Epithelial cell of proximal tubule (primary cell): ENCODE measurements at places on chromosomes 12 and 14.

GRCh38 chr14:81523016-81523415 is 10.6 kb downstream of the SEL1L start:
- no peak for DNase-seq

GRCh38 chr12:68487721-68488309 is 122.9 kb upstream of the RAP1B start:
- DNase-seq = no peak

DNA sequence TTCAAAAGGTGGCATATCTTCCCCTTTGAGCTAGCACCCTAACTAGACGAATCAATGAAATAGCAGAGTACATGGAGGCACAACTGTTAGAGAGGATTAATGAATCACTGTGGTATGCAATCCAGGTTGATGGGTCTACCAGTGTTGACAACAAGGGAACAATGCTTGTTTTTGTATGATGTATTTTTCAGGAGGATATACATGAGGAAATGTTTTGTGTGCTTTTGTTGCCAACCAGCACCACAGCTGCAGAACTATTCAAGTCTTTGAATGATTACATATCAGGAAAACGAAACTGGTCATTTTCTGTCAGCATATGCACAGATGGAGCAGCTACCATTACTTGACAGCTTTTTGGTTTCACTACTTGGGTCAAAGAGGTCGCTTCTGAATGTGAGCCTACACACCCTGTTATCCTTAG is 142.6 kb downstream of the GPHN start:
- DNase-seq = no peak

DNA sequence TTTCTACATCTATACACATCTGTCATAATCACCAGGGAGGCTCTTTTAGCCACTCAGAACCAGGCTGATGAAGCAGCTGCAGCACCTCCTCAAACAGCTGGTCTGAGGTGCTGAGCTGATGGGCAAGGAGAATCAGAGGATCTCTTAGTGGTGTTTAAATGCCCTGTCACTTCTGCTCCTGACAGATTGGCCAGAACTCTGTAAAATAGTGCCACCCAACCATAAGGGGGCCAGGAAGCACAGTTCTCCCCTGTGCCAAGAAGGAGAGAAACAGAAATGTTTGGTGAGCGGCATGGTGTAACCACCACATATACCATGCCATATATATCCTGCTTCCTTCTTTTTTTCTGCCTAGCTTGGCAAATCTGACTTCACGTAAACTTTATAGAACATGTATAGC is 12.8 kb downstream of the SOCS2 start:
- no peak for DNase-seq

GRCh38 chr12:22287776-22288621 is 46.5 kb downstream of the ST8SIA1 start:
- no peak for DNase-seq

- no peak for DNase-seq
These were observed 441.1 kb downstream of the ETNK1 start for GRCh38 chr12:23066095-23066494.
